ENCODE measurements at places on chromosomes 7 and 10.
A peak's percentile ranks its signal among the peaks of the same experiment; 100 is the strongest.

GRCh38 chr10:102421757-102422512, 1.3 kb downstream of the FBXL15 start:
- DNase-seq: no peak

GRCh38 chr7:37100735-37101331, 347.8 kb downstream of the ELMO1 start:
- DNase-seq: no peak

DNA sequence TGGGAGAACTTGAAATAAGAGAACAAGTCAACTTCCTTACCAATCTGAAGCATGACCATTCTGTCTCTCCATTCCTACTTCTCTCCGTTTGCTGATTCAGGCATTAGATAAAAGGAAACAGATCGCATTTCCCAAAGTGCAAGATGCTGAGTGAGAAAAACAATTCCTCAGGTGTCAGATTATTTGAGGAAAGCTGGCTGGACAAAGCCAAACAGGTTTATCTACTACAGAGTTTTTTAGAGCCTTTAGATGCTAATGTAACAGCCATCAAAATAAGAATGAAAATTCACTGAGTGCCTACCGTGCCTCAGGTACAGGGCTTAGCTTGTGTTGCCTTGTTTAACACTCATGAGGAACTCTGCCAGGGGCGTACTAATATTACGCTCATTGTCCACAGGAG, 135.9 kb upstream of the MBL2 start:
- no peak for DNase-seq

- peak; percentile 10 for DNase-seq
These were observed 129.3 kb downstream of the PKD1L1 start for GRCh38 chr7:47818796-47819606.

DNA sequence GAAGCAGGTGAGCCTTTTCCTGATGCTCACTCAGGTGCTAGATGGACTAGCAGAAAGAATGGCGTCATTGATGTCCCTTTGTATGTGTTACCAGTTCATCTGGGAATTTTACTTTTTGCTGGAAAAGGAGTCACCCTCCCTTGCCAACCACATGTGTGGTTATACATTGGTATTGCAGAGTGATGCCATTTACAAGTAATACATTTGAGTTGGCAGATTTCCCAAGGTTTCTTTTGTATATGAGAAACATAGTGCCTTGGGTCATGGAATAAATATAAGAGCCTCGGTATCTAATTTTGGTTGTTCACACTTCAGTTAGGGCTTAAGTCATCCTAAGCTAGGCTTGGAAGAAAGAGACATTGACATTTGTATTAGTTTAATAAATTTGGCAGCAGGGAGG, 10.4 kb upstream of the ATXN7L1 start:
- no peak for DNase-seq

GRCh38 chr10:114822444-114823076, 980 bp downstream of the FHIP2A start:
- peak; percentile 8 for DNase-seq

- no peak for DNase-seq
These were observed 25.5 kb downstream of the PRR15 start for GRCh38 chr7:29588900-29589696.
